ENCODE measurements at places on chromosomes 4 and X.

GRCh38 chr4:80948141-80948540 lies 82.4 kb upstream of the BMP3 start:
- no peak for DNase-seq

- no peak for DNase-seq
Observed at GRCh38 chr4:78031417-78031950, 25.6 kb upstream of the FRAS1 start.

- DNase-seq = no peak
Observed at GRCh38 chrX:101393530-101394305, 2.9 kb downstream of the RPL36A start.

GRCh38 chr4:98242063-98242462 lies 19.1 kb upstream of the RAP1GDS1 start:
- DNase-seq = no peak

DNA sequence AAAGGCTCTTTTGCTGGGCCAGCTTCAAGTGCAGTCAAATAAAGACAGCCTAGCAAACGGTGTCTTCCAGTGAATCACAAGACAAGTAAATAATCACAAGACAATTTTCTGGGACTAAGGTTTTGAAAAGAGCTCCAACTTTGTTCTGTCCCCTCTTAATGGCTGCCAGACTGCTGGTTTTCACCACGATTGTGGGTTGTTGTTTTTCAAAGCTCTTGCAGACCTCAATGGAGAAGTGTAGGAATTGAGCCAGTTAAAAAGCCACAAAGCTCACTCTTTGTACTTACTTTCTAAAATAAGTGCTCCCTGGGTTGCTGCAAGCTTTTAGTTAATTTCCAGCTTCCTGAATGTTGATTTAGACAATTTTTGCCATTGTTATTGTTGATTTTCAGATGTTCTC lies 405.8 kb upstream of the HTR2C start:
- no peak for DNase-seq

- no peak for DNase-seq
Observed at GRCh38 chrX:15623054-15623453, 22.3 kb upstream of the ACE2 start.

DNA sequence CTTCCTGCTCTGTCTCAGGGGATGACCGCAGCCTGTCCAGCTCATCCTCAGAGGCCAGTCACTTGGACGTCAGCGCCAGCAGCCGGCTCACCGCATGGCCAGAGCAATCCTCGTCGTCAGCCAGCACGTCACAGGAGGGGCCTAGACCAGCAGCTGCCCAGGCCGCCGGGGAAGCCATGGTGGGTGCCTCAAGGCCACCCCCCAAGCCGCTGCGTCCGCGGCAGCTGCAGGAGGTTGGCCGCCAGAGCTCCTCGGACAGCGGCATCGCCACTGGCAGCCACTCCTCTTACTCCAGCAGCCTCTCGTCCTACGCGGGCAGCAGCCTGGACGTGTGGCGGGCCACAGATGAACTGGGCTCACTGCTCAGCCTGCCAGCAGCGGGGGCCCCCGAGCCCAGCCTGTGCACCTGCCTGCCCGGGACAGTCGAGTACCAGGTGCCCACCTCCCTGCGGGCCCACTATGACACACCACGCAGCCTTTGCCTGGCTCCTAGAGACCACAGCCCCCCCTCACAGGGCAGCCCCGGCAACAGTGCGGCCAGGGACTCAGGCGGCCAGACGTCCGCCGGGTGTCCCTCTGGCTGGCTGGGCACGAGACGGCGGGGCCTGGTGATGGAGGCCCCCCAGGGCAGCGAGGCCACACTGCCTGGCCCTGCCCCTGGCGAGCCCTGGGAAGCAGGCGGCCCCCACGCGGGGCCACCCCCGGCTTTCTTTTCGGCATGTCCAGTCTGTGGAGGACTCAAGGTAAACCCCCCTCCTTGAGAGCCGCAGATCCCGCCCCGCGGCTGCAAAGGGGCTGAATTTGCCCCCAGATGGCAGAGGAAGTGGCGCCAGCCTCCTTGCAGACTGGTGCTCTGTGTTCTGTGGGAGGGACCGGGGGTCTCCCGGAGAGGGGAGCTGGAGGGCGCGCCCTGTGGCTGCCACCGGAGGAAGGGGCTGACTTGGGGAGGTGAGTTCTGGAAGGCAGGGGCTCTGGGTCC lies 29.9 kb downstream of the DOK7 start:
- no peak for DNase-seq

DNA sequence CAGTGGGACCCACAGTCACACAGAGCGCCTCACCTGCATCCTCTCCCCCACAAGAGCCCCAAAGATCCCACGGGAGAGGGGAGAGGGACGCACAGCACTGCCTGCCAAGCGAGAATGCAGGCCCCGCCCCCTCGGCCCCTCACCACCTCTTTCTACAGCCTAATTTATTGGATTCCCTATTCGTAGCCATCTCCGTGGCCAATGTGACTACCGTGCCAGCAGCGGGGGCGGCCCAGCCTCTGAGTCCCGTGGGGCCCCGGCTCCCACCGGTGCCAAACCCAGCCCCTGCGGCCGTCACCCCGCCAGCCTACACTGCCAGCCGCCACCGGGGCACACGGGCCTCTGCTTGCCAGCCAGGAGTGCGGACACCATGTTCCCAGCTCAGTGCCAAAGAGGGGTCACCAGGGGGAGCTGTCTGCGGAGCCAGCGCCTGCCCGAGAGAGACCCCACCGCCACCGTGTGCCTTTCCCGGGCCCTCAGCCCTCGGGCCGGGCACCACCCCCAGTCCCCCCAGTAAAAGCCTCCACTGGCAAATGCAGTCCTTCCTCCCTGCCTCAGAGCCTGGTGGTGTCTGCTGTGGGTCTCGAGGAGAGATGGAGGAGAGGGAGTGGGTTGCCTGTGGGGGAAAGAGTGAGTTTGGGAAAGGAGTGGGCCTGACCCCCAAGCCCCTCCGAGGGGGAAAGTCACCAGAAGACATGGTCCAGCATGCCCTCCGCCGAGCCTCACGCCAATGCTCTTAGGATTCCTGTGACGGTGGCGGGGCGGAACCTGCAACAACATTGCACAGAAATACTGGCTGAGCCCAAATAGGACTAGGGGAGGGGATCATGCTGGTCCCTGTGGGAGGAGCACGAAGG lies 19.6 kb upstream of the PLXNB3 start:
- no peak for DNase-seq

GRCh38 chr4:112514647-112515197 lies 1.3 kb downstream of the NEUROG2 start:
- no peak for DNase-seq

DNA sequence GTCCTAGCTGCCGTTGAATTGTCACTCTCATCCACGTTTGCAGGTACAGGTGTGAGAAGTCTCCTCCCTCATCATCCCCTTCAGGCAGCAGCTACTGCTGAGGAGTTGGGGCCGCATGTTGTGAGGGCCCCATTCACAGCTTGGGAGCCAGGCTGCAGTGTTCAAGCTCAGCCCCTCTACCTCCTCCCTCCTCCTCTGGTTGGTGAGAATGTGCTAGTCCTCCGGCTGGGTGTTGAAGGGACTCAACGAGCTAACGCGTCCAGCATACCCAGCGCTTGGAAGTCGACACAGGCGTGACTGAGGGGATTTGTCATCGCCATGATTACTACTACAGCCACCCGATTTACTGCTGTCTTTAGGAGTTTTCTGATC lies 82.0 kb upstream of the PSAPL1 start:
- no peak for DNase-seq

DNA sequence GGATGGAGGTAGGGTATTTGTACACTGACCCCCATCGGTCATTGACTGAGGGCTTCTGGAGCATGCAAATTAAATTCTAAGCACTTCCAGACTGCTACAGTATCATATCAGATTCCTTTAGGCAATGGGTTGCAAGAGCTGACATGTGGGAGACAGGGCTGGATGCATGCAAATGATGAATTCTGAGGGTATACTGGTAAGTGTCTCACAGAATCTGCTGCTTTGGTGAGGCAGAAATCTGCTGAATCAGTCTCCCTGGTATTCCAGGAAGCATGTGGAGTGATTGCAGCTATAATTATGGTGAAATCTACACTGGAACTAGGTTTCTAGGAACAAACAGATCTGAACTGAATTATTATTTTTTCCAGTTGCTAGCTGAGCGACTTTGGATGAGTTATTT lies 684.9 kb upstream of the MAGEB2 start:
- DNase-seq = no peak

- no peak for DNase-seq
Observed at GRCh38 chrX:87064502-87064901, 453.1 kb upstream of the KLHL4 start.

DNA sequence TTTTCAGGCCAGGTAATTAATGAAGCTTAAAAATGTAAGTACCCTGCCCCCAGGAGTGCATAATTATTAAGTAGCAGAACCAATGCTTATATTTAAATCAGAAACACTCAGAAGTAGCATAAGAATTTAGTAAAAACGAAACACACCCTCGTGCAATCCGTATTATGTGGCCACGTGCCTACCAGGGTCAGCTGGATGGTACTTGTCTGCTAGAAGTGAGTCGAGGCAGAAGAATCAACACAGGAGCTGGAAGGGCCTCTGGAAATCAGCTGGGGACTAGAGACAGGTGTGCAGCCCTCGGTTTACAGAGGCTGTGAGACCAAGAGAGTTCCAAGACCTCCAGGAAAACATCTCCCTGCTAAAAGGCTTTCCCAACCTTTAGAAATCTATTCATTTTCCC lies 559 bp upstream of the FAM47E start:
- no peak for DNase-seq

GRCh38 chr4:71406459-71406963 lies 67.7 kb downstream of the SLC4A4 start:
- DNase-seq = no peak

- no peak for DNase-seq
Observed at GRCh38 chr4:94127707-94128328, 79.8 kb upstream of the SMARCAD1 start.

DNA sequence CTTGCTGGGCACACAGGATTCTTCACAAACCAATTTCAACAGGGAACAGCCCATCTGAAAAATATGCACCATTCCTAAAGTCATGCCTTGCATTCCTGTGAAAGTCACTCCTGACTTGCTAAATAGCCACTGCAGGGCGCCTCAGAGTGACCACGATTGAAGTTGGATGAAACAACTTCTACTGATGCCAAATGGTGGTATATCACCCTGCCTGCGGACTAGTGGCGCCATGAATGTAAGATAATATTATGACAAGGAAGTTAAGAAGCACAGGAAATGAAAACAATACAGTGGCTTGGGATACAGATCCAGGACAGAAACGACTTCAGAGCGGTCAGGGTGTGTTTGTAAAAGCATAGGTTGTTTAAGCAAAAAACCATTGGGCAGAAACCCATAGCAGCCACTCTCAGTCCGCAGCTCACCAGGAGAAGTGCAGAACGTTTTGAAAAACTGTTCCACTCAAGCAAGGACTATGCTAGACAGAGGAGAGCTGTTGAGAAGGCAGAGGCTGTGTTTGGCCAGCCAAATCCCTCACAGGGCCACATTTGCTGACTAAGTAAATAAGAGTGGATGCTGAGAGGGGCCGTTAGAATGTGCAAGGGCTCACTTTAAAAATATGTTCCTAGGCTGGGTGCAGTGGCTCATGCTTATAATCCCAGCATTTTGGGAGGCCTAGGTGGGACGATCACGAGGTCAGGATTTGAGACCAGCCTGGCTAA lies 250.4 kb downstream of the PTTG2 start:
- DNase-seq = no peak

- DNase-seq = no peak
Observed at GRCh38 chr4:61522312-61522711, 322.2 kb downstream of the ADGRL3 start.

- no peak for DNase-seq
Observed at GRCh38 chr4:110900213-110900769, 277.4 kb upstream of the PITX2 start.

DNA sequence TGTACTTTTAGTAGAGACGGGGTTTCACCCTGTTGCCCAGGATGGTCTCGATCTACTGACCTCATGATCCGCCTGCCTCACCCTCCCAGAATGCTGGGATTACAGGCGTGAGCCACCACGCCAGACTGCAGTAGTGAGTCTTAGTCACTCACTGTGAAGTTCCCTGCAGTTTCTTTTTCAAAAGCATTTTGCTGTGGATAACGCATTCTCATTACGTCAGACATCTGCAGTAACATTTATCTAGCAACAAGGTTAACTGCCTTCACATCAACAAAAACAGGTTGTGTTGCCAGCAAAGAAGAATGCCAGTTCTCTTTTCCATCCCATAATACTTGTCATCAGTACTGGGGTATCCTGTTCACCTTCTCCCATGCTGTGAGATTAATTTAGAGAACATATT lies 164.6 kb downstream of the DHRSX start:
- DNase-seq = no peak

DNA sequence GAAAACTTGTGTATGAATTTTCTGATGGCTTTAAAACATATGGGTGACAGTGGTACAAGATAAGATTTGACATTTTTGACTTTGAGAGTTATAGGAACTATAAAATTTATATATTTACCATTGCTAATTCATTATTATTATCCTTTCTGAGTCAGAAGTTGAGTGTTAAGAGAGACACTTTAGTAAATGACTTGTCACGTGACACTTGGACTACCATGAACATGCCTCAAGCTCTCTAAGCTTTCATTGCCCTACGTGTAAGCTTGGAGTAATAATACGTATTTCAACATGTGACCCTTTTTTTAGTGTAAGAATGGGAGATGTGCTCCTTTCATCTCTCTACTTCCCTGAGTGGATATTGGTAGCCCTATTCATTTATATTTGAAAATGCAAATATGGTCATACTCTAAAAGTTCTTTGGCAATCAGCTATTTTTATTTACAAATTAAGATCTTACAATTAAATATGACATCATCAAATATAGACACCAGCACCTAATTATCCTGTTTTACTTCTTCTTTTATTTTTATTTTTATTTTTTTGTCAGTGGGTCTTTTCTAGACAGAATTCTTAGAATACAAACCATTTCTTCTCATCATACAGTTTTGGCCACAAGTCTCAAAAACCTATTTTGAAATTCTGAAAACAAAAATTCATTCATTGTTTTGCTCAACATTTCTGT lies 837.0 kb downstream of the PDHA2 start:
- DNase-seq = no peak

DNA sequence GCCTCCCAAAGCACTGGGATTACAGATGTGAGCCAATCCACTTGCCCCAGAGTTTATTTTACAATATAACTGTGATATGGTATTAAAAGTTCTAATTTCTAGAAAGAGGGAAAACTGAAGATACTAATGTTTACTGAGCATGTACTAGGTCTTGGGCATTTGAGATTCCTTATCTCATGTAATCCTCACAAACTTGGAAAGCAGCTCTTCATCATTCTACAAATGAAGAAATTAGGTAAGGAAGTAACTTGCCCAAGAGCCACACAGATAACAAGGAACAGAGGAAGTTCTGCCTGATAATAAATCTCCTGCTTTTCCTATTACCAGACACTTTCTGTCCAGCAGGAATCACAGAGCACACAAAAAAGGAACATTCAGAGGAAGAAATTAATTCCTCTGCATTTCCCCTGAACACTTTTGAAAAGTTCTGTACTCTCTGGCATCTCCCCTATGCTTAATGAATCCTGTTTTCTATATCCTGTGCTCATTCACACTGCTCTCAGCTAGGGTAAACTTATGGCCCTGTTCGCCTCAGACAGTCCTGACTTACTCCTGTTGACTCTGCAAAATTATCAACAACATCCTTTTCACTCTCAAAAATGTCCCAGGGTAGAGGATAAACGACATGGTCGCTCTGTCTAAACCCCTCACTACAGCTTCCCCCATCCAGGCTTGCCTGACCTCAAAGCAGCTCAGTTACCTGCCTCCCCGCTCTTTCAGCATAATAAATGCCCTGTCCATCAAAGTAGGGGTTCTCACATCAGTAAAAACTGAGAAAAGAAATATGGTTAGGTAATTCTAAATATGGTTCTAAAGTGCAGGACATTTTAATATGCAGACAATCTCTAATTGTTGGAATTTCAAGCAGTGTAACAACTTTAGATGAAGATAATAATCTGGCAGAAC lies 13.6 kb downstream of the SH3RF1 start:
- DNase-seq = no peak

Measured in activated T-cell treated with anti-CD3 and anti-CD28 coated beads for 24 hours (primary cell).